DMS53 (cell line): ENCODE measurements at places on chromosomes 2 and 18.

DNA sequence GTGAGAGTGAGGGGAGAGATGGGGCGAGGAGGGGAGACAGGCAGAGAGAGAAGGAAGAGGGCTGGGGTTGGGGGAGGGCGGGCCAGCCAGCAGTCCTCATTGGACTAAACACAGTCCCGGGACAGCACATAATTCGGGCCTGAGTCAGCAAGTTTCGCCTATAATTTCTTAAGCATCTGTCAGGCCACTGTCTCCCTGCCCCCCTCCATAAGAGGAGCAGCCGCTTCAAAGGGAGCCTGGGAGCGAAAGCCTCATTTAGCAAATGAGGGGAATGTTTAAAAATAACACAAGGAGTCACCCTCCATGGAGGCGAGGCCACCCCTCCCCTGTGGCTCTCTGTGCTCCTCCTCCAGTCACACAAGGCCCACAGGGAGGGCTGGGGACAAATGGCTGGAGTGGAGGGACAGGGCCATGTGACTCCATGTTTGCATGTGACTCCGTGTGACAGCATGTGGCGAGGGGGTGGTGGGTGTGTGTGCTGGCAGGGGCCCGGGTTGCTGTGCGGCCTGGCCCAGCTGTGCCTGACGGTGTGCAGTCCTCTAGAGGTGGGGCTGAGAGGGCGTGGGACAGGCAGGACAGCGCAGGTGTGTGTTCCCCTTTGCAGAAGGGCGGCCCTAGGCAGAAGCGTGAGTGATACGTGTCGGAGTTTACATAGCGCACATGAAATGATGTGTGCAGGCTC is 162.4 kb downstream of the CELF4 start:
- DNase-seq: no peak

DNA sequence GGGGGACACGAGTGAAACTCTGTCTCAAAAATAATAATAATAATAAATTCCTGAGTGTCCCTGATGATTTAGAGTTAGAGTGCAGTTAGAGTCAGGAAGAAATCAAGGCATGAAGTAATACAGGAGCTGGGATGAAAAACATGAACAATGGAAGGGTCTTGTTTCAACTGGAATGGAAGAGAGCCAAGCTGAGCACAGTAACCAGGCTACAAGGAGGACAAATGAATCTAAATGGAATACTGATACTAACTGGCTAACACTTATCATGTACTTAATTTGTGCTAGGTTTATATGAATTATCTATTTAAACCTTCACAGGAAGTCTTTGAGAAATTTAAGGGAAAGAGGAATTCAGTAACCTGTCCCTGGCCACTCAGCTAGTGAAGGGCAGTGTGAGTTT is 38.8 kb upstream of the PSME4 start:
- no peak for DNase-seq

DNA sequence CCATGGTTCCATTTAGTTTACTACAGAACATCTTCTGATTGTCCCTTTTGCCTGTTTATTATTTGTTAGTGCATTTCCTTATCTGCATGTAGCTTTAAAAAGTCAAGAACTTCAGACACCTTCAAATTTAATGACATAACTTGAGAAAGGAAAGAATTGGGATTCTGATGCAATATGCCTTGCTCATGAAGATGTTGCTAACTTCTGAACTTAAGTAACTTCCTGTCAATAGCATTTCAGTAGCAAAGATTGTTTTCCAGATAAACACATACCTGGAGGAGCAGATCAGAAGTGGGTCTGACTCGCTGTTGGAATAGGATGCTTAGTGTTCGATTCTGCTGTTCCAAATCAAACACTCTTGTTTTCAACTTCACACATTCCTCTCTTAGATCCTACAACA is 190.2 kb upstream of the LYPD1 start:
- DNase-seq: no peak

GRCh38 chr2:217107480-217107879 is 247.6 kb upstream of the TNP1 start:
- DNase-seq: no peak

DNA sequence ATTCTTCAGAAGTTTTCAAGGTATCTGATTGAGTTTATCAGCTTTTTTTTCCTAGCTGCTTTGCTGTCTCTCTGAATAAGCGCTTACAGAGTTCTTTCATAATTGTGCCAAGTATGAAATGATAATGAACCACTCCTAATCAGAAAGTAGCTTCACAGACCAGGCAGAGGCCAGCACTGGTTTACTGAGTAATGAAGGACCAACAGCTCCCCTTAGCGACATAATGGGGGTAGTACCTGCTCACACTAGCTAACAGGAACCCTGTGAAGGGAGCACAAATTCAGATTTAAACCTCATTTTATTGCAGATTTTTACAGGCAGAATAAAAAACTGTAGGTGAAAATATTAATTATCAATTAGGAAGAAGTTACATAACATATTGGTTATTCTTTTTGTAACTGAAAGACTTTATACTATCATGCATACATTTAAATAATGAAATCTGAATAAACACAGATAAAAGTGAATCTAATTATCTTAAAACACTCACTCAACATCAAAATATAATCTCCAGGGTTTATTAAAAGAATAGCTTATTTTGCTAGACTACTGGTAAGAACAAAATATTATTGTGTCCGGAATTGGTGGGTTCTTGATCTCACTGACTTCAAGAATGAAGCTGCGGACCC is 53.7 kb upstream of the LRRC30 start:
- peak; percentile 92 for DNase-seq

- DNase-seq: no peak
Measured at GRCh38 chr18:44425161-44425560, 255.5 kb upstream of the SETBP1 start.

- DNase-seq: no peak
Measured at GRCh38 chr2:74001781-74002504, 17.2 kb downstream of the TET3 start.

GRCh38 chr2:240962300-240963064 is 35.9 kb upstream of the SNED1 start:
- DNase-seq: no peak

GRCh38 chr2:232406556-232407310 is at the start of gene ALPG:
ALPG (plus strand) TSS chr2:232406844; CDS start chr2:232406895, 51 bp downstream.
- DNase-seq: no peak

DNA sequence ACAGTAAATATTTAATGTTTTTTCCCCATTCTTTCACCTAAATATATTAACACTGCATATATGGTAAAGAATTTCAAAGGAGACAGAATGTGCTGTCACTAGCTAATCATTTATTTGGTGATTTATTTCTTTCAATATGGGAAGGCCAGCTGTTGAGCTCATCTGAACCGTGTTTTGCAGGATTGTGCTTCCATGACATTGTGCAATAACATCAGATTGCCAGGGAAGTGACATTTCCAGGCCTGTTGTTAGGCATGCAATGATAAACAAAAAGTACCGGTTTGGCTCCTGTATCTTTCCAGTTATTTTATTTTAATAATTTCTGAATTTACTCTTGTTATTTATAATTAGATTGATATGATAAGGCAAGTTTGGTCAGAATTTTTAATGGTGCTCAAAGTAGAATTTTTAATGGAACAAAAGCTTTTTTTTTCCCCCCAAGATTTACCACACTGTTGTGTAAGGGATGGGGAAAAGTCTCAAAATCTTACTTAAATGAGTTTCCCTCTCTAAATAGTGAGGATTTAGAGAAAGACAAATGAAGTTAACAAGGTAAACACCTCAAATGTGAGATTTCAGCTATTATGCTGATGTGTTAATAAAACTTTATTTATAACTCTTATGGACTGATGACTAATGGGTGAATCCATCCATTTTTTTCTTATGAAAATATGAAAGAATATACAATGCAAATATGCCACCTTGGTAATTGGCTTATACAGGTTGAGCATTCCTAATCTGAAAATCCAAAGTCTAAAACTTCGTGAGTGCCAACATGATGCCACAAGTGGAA is 52.7 kb downstream of the MALT1 start:
- DNase-seq: peak; percentile 18

DNA sequence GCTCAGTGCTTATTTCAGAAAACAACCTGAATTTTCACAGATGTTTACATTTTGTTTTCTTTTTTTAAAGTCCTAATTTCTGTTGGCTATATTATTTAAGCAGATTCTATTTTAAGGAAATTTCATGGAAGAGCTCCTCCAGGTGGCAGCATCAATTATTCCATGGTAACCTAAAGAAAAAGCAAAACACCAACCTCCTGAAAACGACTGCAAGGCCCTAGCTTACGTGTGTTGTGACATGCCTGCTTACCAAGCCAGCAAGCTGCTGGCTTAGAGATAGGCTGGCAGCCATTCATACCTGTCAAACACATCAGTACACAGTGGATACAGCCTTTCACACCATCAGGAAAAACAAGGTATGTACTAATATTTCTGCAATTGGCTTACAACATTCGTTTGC is 64.9 kb downstream of the LPIN2 start:
- peak; percentile 73 for DNase-seq

- DNase-seq: peak; percentile 18
Measured at GRCh38 chr2:134648586-134648985, 70.2 kb downstream of the TMEM163 start.

DNA sequence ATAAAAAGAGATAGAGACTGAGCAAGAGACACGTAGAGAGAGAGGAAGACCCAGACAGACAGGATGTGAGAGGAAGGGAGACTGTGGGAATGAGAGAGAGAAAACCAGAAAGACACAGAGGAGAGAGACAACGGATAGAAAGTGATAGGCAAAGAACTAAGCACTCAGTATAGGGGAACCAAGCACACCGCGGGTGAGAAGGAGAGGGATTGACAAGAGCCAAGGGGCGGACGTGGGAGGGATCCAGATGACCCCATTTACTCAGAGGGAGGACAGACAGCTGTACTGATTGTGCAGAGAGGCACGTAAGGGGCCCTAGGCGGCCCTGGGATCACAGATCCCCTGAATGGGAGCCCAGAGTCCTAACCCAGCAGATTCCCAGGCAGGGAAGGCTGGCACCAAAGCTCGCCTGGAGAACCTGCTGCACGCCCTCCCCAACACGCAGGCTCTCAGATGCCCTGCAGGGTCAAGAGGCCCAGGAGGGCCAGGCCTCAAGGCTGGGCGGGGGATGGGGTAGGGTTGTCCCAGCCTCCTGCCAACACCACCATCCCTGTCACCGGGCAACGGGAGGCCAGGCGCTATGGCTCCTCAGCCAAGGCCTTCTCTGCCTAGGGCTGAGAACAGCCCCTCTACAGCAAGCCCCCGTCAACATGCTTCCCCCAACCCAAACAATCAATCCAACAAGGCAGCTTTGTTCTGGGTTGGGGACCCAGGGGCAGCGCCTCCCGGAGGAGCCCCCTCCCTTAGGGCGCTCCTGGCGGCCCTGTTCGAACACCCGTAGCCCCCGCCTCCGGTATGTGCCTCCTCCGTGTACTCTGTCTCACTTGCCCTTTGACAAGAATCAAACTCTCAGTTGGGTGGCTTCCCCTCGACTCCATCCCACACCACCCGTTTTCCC is 579 bp downstream of the LOXL3 start:
- peak; percentile 65 for DNase-seq

DNA sequence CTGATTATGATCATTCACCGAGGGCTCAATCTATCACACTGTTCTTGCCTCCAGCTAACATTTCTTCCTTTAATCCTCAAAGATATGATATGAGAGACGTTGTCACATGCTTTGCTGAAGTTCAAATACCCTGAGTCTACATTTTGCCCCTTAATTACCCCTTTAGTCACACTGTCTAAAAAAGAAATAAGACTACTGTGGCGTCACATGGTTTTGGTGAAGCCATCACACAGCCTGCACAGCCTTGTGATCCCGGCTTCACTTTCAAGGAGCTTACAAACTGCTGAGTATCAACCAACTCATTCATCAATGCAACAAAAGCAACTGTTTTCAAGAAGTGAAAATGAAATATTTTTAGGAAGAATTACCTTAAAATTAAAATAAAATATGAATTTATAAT is 31.9 kb upstream of the SOCS6 start:
- no peak for DNase-seq

DNA sequence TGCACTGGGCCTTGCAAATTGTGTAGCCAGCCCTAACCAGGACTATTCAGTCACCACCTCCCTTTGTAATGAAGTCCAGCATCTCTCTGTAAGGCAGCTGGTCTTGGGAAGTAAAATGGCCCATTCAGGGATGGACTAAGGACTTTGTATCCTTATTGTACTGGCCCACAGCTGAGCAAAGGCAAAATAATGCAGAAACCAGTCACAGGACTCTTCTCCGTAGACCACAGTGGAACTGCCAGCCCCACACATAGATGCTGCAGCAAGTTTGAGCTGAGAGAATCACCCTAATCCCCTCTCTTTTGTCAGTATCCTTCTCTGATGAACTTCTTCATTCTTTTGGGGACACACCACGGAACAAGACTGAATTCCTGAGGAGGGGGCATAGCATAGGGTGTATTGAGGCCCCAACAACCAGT is 73.6 kb upstream of the RTN4 start:
- no peak for DNase-seq

DNA sequence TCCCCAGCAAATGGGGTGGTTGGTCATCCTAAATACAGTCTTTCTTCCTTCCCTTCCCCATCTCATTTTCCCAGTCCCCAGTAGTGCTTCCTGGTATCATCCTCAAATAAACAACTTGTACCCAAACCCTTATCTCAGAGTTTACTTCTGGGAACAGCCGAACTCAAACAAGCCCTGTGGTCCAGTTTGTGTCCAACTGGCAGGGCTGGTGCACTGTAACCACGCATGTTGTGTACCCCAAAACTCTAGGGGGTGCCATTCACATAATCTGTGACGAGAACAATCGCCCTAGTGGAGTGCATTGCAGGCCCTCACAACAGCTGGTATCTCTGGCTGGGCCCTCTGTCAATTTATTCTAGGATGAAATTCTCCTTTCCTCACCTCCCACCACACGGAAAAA is 366.2 kb downstream of the TNS1 start:
- no peak for DNase-seq

DNA sequence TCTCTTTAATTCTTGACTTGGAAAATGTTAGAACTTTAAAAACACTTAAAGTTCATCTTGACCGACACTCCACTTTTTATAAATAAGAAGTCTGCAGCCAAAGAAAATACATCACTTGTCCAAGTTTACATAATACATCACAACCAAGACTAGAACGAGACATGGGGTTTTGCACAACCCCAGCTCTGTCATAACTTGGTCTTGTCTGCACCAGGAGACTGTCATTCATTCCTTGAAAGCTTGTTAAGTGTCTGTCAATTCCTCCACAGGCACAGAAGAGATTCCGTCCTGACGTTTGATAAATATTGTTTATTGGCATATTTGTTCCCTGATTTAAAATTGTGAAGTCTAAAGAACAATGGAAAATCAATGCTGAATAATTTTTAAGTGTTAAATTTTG is 139.5 kb upstream of the SETBP1 start:
- no peak for DNase-seq

GRCh38 chr2:169034256-169034655 is 3.1 kb upstream of the ABCB11 start:
- DNase-seq: no peak

DNA sequence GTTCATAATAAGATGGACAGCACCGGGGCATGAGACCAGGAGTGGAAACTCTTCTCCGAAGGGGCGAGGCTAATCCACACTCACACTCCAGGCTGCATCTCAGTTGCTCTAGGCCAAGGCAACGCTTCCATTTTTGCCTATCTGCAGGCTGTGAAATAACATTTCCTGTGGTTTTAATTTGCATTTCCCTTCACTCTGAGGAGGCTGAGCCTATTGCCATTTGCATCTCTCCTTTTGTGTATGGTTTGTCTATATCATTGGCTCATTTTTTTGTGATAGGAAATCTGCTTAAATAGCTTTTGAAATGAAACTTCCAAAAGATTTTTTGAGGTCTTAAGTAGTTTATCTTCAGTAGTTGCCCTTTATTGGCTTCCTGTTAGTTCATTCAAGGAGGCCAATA is 57.6 kb downstream of the TPGS2 start:
- no peak for DNase-seq

- no peak for DNase-seq
Measured at GRCh38 chr2:39938035-39938835, 159.2 kb upstream of the THUMPD2 start.
